ENCODE measurements at places on chromosomes 4 and X. TPM values are rescaled to one million over a fixed set of nuclear protein-coding genes. Genes with fewer than 3 reads are reported as not detected.

- H3K27ac ChIP-seq = no peak overlapping the region
- H3K4me3 ChIP-seq = no peak overlapping the region
- DNase-seq = peak; percentile 70
- no peaks in the 10 kb centered on the region for H3K36me3 ChIP-seq
- H3K27me3 ChIP-seq = no peaks in the 10 kb centered on the region
- no peaks in the 10 kb centered on the region for H3K4me1 ChIP-seq
Measured at GRCh38 chrX:17689971-17690409, 47.3 kb upstream of the SCML1 start.

- H3K27me3 ChIP-seq = no peaks in the 10 kb centered on the region
- no peaks in the 10 kb centered on the region for H3K36me3 ChIP-seq
- H3K27ac ChIP-seq = peak overlapping the region; percentile 57
- H3K4me1 ChIP-seq = no peaks in the 10 kb centered on the region
- H3K4me3 ChIP-seq = no peak overlapping the region
Measured at GRCh38 chr4:83022724-83023450, 12.1 kb upstream of the COPS4 start.

DNA sequence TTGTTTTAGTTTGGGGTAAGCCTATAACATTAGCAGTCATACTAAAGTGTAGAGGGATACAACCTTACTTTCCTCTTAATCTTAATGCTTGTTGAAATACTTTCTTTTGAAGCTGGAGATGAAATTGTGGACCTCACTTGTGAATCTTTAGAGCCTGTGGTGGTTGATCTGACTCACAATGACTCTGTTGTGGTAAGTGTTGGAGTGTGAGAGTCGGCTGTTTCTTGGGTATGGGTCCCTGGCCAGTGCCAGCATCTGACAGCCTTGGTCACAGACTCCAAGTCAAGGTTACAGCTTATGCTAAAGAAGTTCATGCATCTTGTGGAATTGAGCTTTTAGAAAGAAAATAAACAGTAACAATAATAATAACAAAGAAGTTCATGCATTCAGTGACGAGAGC, 31.6 kb downstream of the RNF4 start:
- peaks cover 84% of the 10 kb centered on the region for H3K36me3 ChIP-seq
- DNase-seq = no peak
- H3K4me1 ChIP-seq = no peaks in the 10 kb centered on the region
- no peak overlapping the region for H3K27ac ChIP-seq

DNA sequence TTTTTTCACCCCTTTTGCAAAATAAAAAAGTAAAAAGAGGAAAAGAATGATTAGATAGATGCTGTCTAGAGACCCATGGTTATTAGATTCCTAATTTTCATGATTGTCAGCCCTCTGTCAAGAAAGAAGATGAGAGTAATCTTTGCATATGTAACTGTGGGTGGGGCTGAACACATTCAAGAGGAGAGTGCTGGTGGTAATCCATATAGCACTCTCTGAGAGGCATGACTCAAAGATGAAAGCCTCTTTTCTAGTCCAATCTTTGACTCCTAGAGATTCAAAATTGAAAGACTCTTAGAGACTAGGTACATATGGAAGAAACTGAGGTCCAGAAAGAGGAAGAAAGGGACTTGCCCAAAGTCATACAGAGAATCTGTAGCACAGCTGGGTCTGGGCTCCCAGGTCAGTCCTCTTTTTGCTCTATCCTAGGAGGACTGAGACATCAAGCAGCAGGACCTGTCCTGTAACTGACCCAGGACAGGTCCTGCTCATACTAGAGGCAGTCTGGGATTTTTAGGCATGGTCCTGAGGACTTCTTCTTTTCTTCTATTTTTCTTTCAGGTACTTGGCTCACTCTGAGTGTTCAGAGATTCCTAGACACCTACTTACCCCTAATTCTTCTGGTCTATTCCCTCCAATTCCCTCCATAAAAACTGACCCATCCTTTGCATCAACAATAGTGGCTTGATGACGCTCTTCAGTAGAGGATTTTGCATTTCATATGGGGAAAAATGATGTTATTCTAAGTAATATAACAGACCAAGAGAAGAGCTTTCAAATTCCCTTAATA, 23.8 kb downstream of the VSIG4 start:
- no peaks in the 10 kb centered on the region for H3K36me3 ChIP-seq
- H3K4me3 ChIP-seq = peak overlapping the region; percentile 41
- H3K4me1 ChIP-seq = peaks cover 11% of the 10 kb centered on the region
- no peak for DNase-seq
- no peak overlapping the region for H3K27ac ChIP-seq

GRCh38 chr4:126560794-126561193, 1072.0 kb upstream of the INTU start:
- no peak for DNase-seq
- no peak overlapping the region for H3K27ac ChIP-seq
- no peaks in the 10 kb centered on the region for H3K27me3 ChIP-seq
- no peak overlapping the region for H3K4me3 ChIP-seq
- H3K36me3 ChIP-seq = no peaks in the 10 kb centered on the region
- no peaks in the 10 kb centered on the region for H3K4me1 ChIP-seq

DNA sequence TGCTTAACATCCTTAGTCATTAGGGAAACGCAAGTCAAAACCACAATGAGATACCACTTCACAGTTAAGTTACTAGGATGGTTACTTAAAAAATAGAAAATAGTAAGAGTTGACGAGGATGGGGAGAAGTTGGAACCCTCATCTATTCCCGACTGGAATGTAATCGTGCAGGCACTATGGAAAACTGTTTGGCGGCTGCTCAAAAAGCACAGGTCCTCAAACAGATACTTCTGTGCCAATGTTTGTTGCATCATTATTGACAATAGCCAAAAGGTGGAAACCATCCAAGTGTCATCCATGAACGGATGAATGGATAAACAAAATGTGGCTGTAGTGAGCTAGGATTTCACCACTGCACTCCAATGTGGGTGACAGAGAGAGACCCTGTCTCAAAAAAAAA, 11.7 kb downstream of the CTAG1B start:
- no peaks in the 10 kb centered on the region for H3K4me1 ChIP-seq
- H3K36me3 ChIP-seq = no peaks in the 10 kb centered on the region
- no peak overlapping the region for H3K27ac ChIP-seq
- H3K4me3 ChIP-seq = no peak overlapping the region
- no peak for DNase-seq
- H3K27me3 ChIP-seq = no peaks in the 10 kb centered on the region

DNA sequence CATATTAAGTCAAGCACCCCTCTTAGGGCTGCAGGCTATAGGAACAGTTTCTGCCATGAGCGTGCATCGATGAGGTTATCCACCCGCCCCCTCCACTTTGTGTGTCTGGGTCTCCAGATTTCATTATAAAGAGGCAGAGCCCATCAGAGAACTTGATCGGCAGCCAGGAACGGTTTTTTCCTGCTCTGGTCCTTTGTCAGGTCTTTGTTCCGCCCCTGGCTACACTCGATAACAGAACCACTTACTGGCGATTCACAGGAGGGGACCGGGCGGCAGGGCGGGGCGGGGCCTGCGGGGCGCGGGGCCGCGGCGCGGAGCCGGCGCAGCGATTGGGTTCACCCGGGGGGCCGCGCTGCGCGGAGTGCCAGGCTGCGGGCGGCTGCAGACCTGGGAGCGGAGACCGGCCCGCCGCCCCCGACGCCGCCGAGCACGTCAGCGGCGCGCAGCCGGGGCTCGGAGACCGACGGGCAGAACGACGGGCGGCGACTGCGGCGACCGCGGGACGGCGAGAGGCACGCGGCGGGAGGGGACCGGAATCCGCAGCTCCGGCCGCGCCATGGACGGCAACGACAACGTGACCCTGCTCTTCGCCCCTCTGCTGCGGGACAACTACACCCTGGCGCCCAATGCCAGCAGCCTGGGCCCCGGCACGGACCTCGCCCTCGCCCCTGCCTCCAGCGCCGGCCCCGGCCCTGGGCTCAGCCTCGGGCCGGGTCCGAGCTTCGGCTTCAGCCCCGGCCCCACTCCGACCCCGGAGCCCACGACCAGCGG, at the start of gene SLC10A4:
Gene SLC10A4 (plus strand): TSS at position 338 of the 771 bp plus-strand sequence. CDS start 219 bp downstream, at position 557.
- peak; percentile 76 for DNase-seq
- no peaks in the 10 kb centered on the region for H3K4me1 ChIP-seq
- H3K27me3 ChIP-seq = peaks cover 60% of the 10 kb centered on the region

Gene HTN1
- total RNA-seq = not detected

DNA sequence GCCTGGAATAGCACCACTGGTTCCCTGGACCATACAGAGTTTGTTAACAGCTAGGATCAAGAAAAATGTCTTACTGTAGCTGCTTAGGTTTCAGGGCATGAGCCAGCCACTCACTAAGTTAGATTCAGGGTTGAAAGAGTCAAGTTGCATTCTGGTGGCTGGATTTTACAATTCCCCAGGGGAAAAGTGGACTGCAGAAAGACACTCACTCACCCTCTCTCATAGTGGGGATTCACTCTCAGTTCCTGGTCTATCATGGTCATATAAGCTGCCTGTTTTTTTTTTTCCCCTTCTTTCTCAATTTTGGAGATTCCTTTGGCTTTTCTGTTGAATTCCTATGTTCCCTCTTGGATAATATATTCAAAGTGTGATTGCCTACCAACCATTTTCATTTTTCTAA, 744.2 kb upstream of the GRIA3 start:
- no peaks in the 10 kb centered on the region for H3K36me3 ChIP-seq
- H3K4me1 ChIP-seq = no peaks in the 10 kb centered on the region
- DNase-seq = no peak
- H3K4me3 ChIP-seq = no peak overlapping the region
- no peaks in the 10 kb centered on the region for H3K27me3 ChIP-seq
- no peak overlapping the region for H3K27ac ChIP-seq

GRCh38 chrX:39470588-39471407, 627.0 kb downstream of the BCOR start:
- no peaks in the 10 kb centered on the region for H3K4me1 ChIP-seq
- H3K4me3 ChIP-seq = no peak overlapping the region
- H3K27ac ChIP-seq = no peak overlapping the region
- DNase-seq = no peak
- H3K27me3 ChIP-seq = no peaks in the 10 kb centered on the region
- H3K36me3 ChIP-seq = no peaks in the 10 kb centered on the region

DNA sequence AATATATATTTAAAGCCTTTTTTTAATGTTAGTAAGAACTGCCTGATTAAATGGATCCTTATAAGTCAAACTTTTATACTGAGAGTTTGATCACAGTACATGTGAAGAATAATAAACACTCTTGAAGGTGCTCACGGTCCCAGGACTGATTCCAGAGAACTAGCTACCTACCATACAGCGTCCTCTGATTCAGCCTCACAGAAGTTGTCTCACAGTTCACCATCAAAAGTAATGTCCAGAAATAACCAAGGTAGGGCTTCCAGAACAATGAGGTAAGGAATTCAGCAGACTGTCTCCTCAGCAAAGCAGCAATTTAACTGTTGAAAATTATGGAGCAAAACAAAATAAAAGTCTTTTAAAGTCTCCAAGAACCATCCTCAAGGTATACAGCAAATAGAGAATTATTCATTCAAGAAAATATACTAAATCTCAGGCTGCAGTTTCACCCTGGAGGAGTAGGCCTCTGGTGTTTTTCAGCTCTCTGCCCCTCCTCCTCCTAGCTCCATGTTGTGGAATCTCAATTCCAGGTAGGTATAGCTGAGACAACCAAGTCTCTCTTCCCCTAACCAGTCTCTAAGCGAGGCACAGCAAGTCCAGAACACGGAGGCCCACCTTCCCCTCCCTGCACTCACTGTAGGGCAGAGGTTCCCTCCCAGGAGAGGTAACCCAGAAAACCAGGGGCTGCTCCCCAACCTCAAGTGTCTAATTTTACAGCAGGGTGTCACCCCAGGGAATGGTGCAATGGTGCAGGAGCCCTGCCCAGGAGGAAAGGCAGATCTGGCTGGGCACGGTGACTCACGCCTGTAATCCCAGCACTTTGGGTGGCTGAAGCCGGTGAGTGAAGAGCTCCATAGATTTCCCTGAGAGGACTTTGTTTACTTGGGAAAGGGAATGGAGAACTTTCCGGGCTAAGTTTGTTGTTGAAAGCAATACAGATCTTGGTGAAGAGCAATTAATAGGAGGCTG, 28.6 kb downstream of the FAM241A start:
- no peaks in the 10 kb centered on the region for H3K27me3 ChIP-seq
- H3K36me3 ChIP-seq = no peaks in the 10 kb centered on the region
- no peak for DNase-seq
- no peaks in the 10 kb centered on the region for H3K4me1 ChIP-seq
- no peak overlapping the region for H3K4me3 ChIP-seq
- H3K27ac ChIP-seq = no peak overlapping the region

GRCh38 chr4:188295899-188296298, 156.7 kb downstream of the TRIML1 start:
- no peaks in the 10 kb centered on the region for H3K4me1 ChIP-seq
- H3K4me3 ChIP-seq = no peak overlapping the region
- no peak overlapping the region for H3K27ac ChIP-seq

DNA sequence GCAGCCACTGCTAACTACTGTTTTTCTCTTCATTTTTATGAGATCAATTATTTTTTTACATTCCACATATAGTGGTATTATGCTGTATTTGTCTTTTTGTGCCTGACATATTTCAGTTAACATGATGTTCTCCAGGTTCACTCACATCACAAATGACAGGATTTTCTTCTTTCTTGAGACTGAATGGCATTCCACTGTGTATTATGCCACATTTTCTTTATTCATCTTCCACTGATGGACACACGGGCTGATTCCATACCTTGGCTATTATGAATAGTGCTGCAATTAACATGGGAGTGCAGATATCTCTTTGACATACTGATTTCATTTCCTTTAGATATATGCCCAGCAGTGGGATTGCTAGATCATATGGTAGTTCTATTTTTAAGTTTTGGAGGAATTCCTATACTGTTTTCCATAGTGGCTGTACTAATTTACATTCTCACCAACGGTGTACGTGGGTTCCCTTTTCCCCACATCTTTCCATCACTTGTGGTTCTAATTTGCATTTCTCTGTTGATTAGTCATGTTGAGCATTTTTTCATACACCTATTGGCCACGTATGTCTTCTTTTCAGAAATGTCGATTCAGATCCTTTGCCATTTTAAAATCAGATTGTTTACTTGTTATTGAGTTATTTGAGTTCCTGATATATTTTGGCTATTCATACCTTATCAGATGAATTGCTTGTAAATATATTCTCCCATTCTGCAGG, 14.9 kb upstream of the ZCCHC4 start:
- no peak for DNase-seq
- no peaks in the 10 kb centered on the region for H3K4me1 ChIP-seq
- no peak overlapping the region for H3K27ac ChIP-seq
- no peak overlapping the region for H3K4me3 ChIP-seq

GRCh38 chr4:149531861-149532260, 283.8 kb downstream of the IQCM start:
- H3K27me3 ChIP-seq = no peaks in the 10 kb centered on the region
- no peak for DNase-seq
- H3K36me3 ChIP-seq = no peaks in the 10 kb centered on the region
- H3K27ac ChIP-seq = no peak overlapping the region
- no peaks in the 10 kb centered on the region for H3K4me1 ChIP-seq

- H3K36me3 ChIP-seq = no peaks in the 10 kb centered on the region
- no peaks in the 10 kb centered on the region for H3K4me1 ChIP-seq
- H3K27ac ChIP-seq = no peak overlapping the region
- H3K27me3 ChIP-seq = no peaks in the 10 kb centered on the region
- no peak overlapping the region for H3K4me3 ChIP-seq
- no peak for DNase-seq
Measured at GRCh38 chr4:24164054-24164693, 274.3 kb upstream of the PPARGC1A start.

DNA sequence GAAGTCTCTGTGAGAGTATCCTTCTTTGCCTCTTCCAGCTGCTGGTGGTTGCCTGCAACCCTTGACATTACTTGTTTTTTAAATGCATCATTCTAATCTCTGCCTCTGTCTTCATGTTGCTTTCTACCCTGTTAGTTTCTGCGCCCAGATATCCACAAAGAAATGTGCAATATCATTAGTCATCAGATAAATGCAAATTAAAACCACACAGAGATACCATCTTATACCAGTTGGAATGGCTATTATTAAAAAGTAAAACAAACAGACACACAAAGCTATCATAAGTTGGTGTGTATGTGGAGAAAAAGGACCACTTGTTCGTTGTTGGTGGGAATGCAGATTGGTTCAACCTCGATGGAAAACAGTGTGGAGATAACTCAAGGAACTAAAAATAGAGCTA, 517.4 kb downstream of the FAT4 start:
- no peaks in the 10 kb centered on the region for H3K36me3 ChIP-seq
- H3K4me1 ChIP-seq = no peaks in the 10 kb centered on the region
- no peak overlapping the region for H3K27ac ChIP-seq

Measured in left lung (tissue), 14 donors.